Osteoblast (primary cell): ENCODE measurements at places on chromosomes 2 and 18. TPM values are rescaled to one million over a fixed set of nuclear protein-coding genes. Genes with fewer than 3 reads are reported as not detected.

- no peaks in the 10 kb centered on the region for H3K4me1 ChIP-seq
- no peaks in the 10 kb centered on the region for H3K36me3 ChIP-seq
- DNase-seq, result no peak
- H3K27ac ChIP-seq, result no peak overlapping the region
- no peaks in the 10 kb centered on the region for H3K27me3 ChIP-seq
Measured at GRCh38 chr2:239246723-239247122, 154.1 kb downstream of the HDAC4 start.

FTCDNL1 gene
- total RNA-seq, result 4.7 and 5.0 TPM in 2 replicates

DNA sequence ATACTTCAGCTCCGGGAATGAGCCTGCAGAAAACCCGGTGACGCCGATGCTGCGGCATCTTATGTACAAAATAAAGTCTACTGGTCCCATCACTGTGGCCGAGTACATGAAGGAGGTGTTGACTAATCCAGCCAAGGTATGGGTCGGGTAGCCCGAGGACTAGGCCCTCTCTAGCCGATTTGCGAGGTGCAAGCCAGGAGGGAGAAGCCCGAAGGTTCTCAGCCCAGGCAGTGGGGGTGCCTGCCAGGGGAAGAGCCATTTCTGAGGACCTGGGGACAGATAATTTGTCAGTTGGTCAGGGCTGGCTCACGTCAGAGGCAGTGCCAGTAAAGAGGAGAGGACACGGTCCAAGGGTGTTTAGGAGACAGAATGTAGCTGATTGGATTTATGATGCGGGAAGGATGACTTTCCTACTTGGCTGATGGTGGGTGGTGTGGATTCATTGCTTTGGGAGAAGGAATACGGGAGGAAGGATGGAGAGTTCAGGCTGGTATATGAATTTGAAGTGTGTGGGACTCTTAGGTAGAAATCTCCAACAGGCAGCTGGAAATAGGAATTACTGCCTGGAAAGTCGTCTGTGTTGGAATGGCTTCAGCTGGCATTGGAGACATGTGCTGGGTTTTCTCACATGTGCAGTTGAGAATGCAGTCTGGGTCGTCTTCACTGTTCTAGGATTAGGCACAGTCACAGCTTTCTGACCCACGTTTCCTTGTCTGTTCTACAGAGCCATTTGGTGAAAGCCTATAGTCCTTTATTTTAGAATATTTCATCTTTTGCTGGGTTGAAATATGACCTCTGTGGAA, 874 bp downstream of the NDUFAF7 start:
- peak overlapping the region; percentile 98 for H3K27ac ChIP-seq
- no peaks in the 10 kb centered on the region for H3K27me3 ChIP-seq
- peaks cover 17% of the 10 kb centered on the region for H3K36me3 ChIP-seq
- peaks cover 20% of the 10 kb centered on the region for H3K4me1 ChIP-seq
- DNase-seq, result no peak
- H3K4me3 ChIP-seq, result peak overlapping the region; percentile 86

GRCh38 chr2:161586517-161587167, 37.6 kb upstream of the SLC4A10 start:
- H3K36me3 ChIP-seq, result no peaks in the 10 kb centered on the region
- H3K4me1 ChIP-seq, result no peaks in the 10 kb centered on the region
- H3K4me3 ChIP-seq, result no peak overlapping the region

COPS7B gene
- total RNA-seq, result 19.5 and 19.7 TPM in 2 replicates

DNA sequence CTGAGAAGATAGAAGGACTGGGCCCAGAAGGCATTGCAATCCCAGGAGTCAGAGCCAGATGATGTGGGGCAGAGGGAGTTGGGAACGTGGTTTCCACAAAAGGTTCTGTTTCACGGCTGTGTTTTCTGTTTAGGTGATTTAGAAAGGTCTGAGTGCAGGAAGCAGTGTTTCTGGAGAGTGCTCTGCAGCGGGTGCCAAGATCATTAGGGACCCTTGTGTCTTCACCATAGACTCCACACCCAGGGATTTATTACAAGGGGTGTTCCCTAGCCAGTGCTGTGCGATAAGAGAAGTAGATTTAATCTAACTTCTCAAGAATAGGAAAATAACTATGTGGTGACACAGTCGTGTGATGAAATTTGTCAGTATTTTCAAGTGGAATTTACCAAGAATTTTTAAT, 221.1 kb upstream of the TPO start:
- H3K27ac ChIP-seq, result no peak overlapping the region
- H3K36me3 ChIP-seq, result no peaks in the 10 kb centered on the region
- H3K4me3 ChIP-seq, result no peak overlapping the region
- no peaks in the 10 kb centered on the region for H3K4me1 ChIP-seq
- H3K27me3 ChIP-seq, result no peaks in the 10 kb centered on the region

SPAST gene
- 31.5 and 34.2 TPM in 2 replicates for total RNA-seq

DNA sequence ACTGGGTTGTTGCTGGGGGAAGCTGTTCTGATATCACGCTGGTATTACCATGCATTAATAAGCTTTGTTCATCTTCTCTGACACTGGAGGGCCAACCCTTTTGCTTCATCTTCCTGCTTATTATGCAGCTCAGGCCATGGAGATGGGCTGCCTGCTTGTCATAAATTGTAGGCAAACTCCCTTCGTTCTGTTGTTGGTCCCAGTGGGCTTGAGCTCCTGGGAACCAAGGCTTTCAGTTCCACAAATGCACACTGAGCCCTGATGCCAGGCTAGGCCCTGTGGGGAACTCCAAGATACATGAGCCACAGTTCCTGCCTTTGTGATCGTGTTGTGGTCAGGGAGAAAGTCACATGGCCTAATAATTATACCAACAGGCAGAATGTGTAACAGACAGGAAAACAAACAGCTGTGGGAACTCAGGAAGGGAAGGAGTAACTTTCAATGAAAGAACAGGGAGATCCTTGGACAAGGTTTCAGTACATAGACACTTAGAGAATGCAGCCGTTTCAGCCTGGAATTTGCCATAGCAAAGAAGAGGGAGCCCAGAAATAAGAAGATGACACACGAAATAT, 49.0 kb upstream of the BCL2L11 start:
- H3K36me3 ChIP-seq, result no peaks in the 10 kb centered on the region
- DNase-seq, result peak; percentile 65
- H3K4me1 ChIP-seq, result peaks cover 18% of the 10 kb centered on the region
- peak overlapping the region; percentile 8 for H3K4me3 ChIP-seq
- H3K27me3 ChIP-seq, result peaks cover 34% of the 10 kb centered on the region
- H3K27ac ChIP-seq, result peak overlapping the region; percentile 82

FOXD4L1 gene
- total RNA-seq, result under 0.01 and 0.29 TPM in 2 replicates

DNA sequence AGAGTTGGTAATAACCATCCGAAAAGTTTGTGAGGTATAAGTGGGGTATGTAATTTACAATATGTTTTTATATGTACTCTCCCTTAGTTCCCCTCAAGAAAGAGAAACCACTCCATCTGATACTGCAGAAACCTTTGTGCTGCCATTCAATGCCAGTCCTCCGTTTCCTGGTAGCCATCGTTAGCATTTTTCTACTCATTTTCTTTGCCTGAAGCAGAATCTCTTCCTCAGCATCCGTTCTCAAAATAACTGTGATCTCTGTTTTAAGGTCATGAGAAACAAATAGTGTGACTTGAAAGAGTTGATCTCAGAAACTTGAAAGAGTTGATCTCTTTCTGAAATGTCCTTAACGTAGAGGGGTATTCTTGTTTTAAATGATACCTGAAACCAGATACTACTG, 996 bp downstream of the PTCD3 start:
- no peak for DNase-seq
- peaks cover 18% of the 10 kb centered on the region for H3K4me1 ChIP-seq
- H3K4me3 ChIP-seq, result peak overlapping the region; percentile 86
- no peaks in the 10 kb centered on the region for H3K27me3 ChIP-seq

GRCh38 chr2:176999301-176999700, 213.3 kb upstream of the HNRNPA3 start:
- no peak overlapping the region for H3K4me3 ChIP-seq
- DNase-seq, result peak; percentile 85
- H3K27ac ChIP-seq, result no peak overlapping the region
- H3K4me1 ChIP-seq, result no peaks in the 10 kb centered on the region
- no peaks in the 10 kb centered on the region for H3K27me3 ChIP-seq
- no peaks in the 10 kb centered on the region for H3K36me3 ChIP-seq

- no peak overlapping the region for H3K4me3 ChIP-seq
- H3K4me1 ChIP-seq, result peaks cover 29% of the 10 kb centered on the region
- no peaks in the 10 kb centered on the region for H3K27me3 ChIP-seq
- peak overlapping the region; percentile 84 for H3K27ac ChIP-seq
- DNase-seq, result peak; percentile 21
- H3K36me3 ChIP-seq, result no peaks in the 10 kb centered on the region
Measured at GRCh38 chr2:72561621-72562318, 264.1 kb downstream of the EXOC6B start.

COL4A3 gene
- total RNA-seq, result not detected in 2 replicates

- H3K4me3 ChIP-seq, result no peak overlapping the region
- no peaks in the 10 kb centered on the region for H3K27me3 ChIP-seq
- no peak for DNase-seq
- H3K36me3 ChIP-seq, result no peaks in the 10 kb centered on the region
- H3K4me1 ChIP-seq, result peaks cover 28% of the 10 kb centered on the region
Measured at GRCh38 chr18:9874728-9875127, 11.0 kb upstream of the TXNDC2 start.

DNA sequence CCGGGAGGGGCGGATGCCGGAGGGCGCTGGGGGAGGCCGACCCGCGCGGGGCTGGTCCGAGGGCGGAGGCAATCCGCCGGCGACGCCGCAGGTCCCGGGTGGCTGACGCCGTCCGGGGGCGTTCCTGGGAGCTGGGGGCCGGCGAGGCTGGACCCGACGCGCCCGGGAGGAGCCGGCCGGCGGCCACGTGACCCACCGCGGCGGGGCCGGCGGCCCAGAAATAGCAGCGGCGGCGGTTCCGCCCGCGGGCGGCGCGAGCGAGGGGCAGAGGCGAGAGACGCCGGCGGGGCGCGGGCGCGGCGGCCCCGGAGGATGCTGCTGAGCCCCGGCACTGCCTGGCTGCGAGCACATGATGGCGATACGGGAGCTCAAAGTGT, at the start of gene RAB31:
TSS of gene RAB31 (plus strand) at position 245 of the 377 bp plus-strand sequence. CDS start at position 350, 105 bp downstream.
- DNase-seq, result peak; percentile 98
- H3K27me3 ChIP-seq, result no peaks in the 10 kb centered on the region
- peak within 1 kb of the TSS; percentile 84 for H3K4me3 ChIP-seq

DNA sequence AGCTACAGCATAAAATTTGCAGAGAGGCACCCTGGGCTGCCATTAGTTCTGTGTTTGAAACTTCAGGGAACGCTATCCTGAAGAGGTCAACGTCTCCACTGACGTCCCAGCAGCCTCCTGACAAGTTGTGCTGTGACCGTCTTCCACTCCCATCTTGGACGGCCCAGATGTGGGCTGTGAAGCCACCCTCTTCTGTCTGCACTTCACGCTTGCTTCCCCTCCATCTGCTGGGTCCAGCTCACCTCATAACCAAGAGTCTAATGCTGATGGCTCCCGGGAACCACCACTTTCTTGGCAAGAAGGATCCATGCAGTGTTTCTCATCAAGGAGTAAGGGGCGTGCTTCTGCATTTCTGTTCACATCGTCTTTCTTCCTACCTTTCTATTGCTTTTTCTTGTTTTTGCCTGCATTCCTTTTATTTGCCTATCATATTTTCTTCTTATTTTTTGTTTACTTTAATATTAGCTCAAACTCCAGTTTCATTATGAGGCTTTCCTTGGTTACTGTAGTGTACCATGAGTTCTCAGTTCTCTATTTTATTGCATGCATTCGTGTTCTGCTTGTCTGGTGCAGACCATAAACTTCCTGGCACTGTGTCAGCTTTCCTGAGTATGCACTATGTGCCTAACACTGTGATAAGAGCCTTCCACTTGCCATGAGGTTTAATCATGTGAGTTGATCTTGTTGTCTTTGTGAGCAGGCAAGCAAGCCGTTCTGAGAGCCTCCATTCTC, 631.8 kb upstream of the RAB6C start:
- H3K27me3 ChIP-seq, result no peaks in the 10 kb centered on the region
- H3K4me3 ChIP-seq, result no peak overlapping the region
- no peak for DNase-seq
- H3K27ac ChIP-seq, result no peak overlapping the region
- no peaks in the 10 kb centered on the region for H3K36me3 ChIP-seq

GRCh38 chr2:58562276-58562675, 321.2 kb upstream of the FANCL start:
- H3K27ac ChIP-seq, result no peak overlapping the region
- no peak for DNase-seq
- H3K4me3 ChIP-seq, result no peak overlapping the region
- no peaks in the 10 kb centered on the region for H3K4me1 ChIP-seq
- no peaks in the 10 kb centered on the region for H3K36me3 ChIP-seq

- H3K27me3 ChIP-seq, result peaks cover 15% of the 10 kb centered on the region
- H3K4me1 ChIP-seq, result no peaks in the 10 kb centered on the region
- no peak overlapping the region for H3K27ac ChIP-seq
- DNase-seq, result peak; percentile 30
- no peaks in the 10 kb centered on the region for H3K36me3 ChIP-seq
Measured at GRCh38 chr2:36797324-36798070, 101.0 kb downstream of the VIT start.

UGT1A6 gene
- not detected in 2 replicates for total RNA-seq

DNA sequence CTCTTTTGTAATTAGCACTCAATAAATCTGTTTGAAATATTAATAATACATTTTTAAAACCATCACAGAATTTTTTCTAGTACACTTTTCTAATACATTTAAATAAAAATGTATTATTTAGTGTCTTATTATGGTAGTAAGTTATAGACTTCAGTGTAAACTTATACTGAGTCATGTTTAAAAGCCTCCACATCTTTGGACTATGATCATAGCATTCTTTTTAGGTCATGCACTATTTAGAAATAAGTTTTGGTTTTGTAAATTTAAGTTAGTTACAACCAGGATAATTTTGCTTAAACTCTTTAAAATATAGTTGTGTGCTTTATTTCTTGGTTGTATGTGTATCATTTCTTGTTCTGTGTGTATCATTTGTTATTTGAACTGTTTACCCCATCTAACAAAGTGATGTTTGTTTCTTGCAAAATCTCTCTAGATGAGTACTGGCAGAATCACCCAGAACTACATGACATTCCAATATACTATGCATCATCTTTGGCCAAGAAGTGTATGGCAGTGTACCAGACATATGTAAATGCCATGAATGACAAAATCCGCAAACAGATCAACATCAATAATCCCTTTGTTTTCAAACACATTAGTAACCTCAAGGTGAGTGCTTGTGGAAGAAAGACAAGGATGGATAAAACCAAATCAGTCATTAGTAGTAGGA, 16.7 kb downstream of the CPSF3 start:
- H3K4me3 ChIP-seq, result no peak overlapping the region
- peak overlapping the region; percentile 82 for H3K27ac ChIP-seq
- DNase-seq, result no peak
- no peaks in the 10 kb centered on the region for H3K27me3 ChIP-seq

DNA sequence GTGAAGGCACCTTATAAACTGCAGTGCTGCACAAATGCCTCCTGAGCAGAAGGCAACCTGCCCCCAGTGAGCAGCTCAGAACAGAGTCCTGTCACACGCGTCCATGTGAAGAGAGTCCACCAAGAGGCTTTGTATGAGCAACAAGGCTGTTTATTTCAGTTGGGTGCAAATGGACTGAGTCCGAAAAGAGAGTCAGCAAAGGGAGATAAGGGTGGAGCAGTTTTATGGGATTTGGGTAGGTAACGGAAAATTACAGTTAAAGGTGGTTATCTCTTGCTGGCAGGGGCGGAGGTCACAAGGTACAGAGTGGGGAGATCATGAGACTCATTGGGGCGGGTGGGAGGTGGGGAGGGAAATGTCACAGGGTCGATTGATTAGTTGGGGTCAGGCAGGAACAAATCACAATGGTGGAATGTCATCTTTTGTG, 53.4 kb upstream of the RALBP1 start:
- no peaks in the 10 kb centered on the region for H3K27me3 ChIP-seq
- H3K36me3 ChIP-seq, result no peaks in the 10 kb centered on the region
- H3K4me1 ChIP-seq, result peaks cover 10% of the 10 kb centered on the region
- no peak for DNase-seq
- no peak overlapping the region for H3K27ac ChIP-seq
